Activated T-helper 1 cell treated with Interleukin-2 at 50 U/mL for 16 hours (primary cell): ENCODE measurements at places on chromosomes 1 and 21.

- no peak for DNase-seq
Observed at GRCh38 chr1:10833630-10834557, 37.4 kb upstream of the CASZ1 start.

- no peak for DNase-seq
Observed at GRCh38 chr1:59917026-59917784, 9.4 kb downstream of the CYP2J2 start.

- no peak for DNase-seq
Observed at GRCh38 chr1:41999884-42000283, 81.2 kb upstream of the HIVEP3 start.

- DNase-seq: no peak
Observed at GRCh38 chr1:41914516-41914915, 4.2 kb downstream of the HIVEP3 start.

DNA sequence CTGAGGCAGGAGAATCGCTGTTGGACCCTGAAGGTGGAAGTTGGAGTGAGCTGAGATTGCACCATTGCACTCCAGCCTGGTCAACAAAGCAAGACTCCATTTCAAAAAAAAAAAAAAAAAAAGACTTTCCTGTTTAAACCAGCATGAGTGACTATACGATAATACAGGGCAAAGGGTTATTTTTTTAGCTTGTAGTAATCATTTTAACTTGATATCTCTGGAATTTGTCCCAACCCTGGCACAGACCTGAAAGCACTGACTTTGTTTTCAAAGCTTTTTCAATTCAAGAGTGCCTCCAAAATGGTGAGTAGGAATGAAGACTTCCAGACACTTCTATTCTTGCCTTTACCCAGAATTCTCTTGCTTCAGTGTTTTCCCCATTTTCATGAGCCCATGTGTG lies 4.4 kb upstream of the TMCO2 start:
- DNase-seq: no peak

GRCh38 chr1:17039522-17039921 lies 14.3 kb downstream of the SDHB start:
- DNase-seq: no peak

DNA sequence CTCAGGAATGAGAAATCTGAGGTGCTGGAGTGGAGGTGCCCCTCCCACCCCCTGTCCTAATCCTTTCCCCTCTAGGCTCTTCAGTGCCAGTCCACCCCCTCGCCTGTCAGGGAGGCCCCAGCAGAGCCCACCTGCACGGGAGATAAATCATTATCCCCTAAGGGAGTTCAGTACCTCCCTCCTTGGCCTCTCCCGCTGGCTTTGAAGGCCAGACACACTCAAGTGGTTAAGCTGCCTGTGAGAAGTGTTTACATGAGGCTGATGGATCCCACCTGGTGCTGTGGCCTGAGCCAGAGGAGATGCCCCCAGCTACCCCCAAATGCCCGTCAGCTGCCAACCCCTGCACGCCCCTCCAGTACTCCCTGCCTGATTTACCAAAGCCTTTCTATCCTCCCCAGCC lies 3.7 kb downstream of the RSPO1 start:
- no peak for DNase-seq

GRCh38 chr1:179229214-179230140 lies at the start of gene ABL2:
TSS of gene ABL2 (minus strand) at chr1:179229677. CDS start at chr1:179229397, 280 bp downstream.
- peak; percentile 32 for DNase-seq

DNA sequence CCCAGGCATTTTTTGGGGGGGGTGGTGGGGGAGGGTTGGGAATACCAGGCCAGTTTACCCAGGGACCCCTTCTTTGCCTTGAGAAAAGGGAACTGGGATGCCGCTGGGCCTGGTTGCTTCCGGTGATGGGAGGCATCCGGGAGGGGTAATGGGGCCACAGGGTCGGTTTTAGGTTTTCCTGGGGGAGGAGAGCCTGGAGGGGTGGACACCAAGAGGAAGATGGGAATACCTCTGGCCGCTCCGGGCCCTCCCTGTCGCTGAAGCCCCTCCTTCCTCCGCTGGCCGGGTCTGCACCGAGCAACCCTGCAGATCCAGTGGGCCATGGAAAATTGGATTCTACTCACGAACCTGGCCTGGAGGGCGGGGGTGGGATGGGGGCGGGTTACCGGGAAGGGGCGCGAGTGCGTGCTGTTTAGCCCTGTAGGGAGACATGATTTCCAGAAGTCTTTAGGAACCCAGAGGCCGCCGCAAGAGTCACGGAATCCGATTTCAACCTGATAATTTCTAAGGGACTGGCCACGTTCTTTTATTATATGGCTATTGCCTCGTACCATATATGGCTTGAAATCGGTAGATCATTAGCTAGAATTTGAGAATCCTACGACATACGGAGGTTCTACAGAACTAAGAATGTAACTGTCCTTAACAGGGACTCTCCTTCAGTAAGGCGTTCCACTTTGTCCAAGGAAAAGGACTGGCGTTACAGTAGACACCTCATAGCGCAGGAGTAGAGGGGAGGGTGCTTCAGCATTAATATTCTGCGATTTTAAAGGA lies 749 bp downstream of the AKIRIN1 start:
- DNase-seq: no peak

GRCh38 chr1:40652468-40652867 lies 13.0 kb downstream of the RIMS3 start:
- DNase-seq: no peak

DNA sequence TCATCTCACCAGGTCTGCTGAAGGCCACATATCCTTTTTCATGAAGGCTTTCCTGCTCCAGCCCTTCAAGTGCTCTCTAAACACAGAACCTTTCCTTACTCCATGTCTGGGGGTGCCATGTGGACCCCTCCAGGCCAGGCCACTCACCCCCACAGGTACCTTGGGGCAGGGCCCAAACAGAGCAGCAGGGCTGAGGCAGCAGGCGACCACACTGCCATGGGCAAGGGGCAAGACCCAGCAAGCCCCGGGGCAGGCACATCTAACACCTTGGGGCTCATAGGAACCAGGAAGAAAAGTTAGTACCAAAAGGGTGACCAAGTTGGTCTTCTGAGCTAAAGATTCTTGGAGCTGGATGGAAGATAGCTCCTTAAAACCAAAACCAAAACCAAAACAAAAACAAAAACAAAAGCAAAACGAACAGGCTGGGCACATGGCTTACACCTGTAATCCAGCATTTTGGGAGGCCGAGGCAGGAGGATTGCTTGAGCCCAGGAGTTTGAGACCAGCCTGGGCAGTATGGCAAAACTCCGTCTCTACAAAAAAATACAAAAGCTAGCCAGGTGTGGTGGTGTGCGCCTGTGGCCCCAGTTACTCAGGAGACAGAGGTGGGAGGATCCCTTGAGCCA lies 63.7 kb downstream of the MRPL37 start:
- DNase-seq: no peak
